ENCODE measurements at places on chromosomes 7 and 10. TPM values are rescaled to one million over a fixed set of nuclear protein-coding genes. Genes with fewer than 3 reads are reported as not detected.

Gene GPR26
- not detected for total RNA-seq

Gene ZNF804B
- not detected for total RNA-seq

Gene TMEM229A
- total RNA-seq, result not detected

Gene SMKR1
- total RNA-seq, result 17.1 TPM

Gene SYT15B
- 0.07 TPM for total RNA-seq

Gene DKK1
- total RNA-seq, result 31.8 TPM

Gene ZNF736
- total RNA-seq, result 9.2 TPM

Gene HPS6
- total RNA-seq, result 16.6 TPM
